ENCODE measurements at places on chromosomes 6 and 20.

DNA sequence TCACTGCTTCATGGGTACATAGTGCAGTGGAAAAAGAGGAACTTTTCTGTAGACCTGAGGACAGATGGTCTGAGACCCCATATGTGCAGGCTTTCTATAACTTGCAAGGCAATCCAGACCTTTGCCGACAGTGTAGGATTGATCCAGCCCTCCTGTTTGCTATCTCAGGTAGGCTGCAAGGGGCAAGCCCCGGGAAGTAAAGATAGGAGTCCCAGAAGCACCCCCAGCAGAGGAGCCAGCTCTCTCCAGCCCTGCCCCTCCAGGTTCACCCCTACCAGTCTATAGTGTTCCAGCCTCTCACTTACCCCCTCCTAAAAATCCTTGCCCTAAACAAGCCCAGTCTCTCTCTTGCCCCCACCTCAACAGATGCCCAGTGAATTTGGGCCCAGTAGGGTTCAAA is 96.2 kb downstream of the FAXC start:
- no peak for DNase-seq

DNA sequence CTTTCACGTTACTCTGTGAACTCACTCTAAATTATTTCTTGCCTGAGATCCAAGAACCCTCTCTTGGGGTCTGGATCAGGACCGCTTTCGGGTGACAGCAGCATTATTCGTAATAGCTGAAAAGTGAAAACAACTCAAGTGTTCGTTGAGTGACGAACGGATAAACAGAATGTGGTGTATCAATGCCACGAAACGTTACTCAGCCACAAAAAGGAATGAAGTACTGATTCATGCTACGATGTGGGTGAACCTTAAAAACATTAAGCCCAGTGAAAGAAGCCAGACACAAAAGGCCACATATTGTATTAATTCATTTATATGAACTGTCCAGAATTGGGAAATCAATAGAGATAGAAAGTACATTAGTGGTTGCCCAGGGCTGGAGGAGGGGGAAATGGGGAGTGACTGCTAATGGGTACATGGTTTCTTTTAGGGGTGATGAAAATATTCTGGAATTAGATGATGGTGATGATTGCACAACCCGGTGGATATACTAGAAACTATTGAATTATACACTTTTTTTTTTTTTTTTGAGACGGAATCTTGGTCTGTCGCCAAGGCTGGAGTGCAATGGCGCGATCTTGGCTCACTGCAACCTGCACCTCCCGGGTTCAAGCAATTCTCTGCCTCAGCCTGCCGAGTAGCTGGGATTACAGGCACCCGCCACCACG is 8.4 kb downstream of the PTGIS start:
- no peak for DNase-seq

- no peak for DNase-seq
Measured at GRCh38 chr6:91716361-91716760, 1129.5 kb upstream of the MAP3K7 start.

GRCh38 chr6:24694198-24694597 is 24.8 kb downstream of the C6orf62 start:
- no peak for DNase-seq

- no peak for DNase-seq
Measured at GRCh38 chr20:46330831-46331371, 22.6 kb upstream of the CDH22 start.

- peak; percentile 31 for DNase-seq
Measured at GRCh38 chr6:154448448-154449096, 61.9 kb downstream of the CNKSR3 start.

DNA sequence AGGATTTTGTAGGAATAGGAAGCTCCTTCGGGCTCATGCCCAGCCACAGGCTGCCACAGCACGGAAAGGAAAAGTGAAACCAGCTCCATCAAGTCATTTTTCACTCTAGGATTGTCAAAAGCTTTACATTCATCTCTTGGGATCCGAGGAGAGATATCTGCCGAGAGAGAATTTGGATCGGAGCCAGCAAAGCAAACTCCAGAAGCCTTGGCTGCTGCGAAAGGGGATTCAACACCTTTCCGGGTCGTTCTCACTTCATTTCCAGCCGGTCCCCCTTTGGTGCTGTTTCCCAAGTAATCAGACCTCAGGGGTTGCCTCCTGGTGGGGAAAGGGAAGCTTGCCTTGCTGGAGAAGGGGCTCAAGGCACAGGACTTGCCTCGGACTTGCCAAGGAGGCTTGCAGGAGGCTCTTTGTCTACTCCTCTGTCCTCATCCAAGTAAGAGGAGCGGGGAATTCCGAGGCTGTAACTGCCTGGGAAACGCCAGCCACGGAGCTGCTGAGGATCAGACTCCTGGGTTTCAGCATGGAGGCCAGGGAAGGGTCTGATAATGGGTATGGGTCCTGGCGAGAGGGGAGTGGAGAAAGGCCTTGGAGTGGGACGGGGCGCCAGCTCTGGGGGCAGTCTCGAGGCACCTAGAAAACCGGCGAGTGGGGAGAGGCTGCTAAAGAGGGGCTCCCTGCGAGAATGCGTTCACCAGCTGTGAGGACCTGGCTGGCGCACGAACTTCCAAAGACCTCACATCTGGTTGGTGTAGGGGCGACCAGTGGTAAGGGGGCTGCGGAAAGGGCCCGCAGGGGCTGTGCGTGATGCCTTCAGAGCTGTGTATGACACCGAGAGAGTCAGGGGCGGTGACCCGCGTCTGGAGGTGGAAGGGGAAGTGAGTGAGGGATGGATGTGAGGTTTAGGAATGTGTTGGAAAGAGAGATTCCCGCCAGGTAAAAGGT is 702 bp downstream of the ETV7 start:
- DNase-seq: no peak

DNA sequence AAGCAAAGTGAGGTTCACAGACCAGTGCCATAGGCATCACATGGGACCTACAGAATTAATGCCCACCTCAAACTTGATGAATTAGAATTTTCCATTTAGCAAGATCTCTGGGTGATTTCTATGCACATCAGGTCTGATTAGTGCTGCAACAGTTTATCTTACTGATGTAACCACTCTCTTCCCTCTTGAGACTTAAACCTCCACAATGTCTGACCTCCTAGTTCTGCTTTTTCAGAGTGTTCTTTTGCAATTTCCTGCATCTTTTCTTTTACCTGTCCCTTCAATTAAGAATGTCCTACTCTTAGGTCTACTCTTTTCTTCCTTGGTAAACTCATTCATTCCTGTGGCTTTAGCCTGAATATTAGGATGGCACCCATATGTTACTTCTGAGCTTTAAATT is 615.3 kb downstream of the TFAP2A start:
- DNase-seq: no peak

DNA sequence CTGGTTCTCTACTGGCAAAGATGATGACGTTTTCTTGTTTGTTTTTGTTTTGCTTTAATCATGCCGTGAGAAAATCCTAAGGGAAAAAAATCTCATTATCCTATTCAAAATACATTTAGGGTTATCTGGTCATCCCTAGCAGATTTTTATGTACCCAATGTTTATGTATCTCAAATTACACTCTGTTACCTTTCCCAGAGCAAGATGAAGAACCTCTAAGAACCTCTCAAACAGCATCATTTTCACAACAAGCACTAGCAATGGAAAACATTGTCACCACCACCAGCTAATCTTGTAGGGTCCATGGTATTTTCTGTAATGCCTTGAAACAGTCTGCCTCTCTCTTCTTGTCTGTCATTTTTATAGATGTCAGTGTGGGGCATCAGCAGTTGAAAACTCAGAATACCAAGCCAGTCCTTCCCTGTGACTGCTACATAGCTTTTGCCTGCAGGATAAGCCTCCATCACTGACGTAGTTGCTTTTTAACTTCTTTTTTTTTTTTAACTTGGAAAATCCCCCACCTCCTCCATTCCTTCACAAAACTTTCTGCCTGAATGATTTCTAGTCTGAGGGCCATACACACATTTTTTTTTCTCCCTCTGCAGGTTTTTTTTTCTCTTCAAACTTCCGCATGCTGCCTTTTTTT is 2.4 kb upstream of the SNAP25 start:
- DNase-seq: no peak

- no peak for DNase-seq
Measured at GRCh38 chr6:7175462-7175861, 67.7 kb downstream of the RREB1 start.

DNA sequence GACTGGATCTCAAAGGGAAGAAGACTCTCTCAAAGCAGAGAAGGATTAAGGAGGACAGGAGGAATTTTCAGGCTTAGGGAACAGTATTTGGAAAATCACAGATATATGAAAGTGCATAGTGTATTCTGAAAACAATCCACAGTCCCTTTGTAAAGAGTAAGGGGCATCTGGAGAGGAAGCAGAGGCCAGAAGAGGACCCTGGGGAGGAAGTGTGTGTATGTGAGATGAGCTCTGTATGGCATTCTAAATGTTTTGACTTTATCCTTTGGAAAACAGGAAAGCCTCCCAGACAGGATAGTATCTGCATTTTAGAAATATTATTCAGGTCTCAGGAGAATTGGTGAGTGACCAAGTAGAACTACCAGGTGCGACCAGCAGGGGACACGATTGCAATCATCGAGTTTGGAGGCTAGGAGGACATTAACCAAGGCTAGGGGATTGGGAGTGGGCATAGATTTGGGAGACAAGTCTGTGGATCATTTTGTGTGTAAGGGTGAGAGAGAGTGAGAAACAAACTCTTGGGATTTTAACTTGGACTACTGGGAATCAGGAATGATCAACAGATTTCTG is 38.3 kb upstream of the FAM184A start:
- DNase-seq: no peak

DNA sequence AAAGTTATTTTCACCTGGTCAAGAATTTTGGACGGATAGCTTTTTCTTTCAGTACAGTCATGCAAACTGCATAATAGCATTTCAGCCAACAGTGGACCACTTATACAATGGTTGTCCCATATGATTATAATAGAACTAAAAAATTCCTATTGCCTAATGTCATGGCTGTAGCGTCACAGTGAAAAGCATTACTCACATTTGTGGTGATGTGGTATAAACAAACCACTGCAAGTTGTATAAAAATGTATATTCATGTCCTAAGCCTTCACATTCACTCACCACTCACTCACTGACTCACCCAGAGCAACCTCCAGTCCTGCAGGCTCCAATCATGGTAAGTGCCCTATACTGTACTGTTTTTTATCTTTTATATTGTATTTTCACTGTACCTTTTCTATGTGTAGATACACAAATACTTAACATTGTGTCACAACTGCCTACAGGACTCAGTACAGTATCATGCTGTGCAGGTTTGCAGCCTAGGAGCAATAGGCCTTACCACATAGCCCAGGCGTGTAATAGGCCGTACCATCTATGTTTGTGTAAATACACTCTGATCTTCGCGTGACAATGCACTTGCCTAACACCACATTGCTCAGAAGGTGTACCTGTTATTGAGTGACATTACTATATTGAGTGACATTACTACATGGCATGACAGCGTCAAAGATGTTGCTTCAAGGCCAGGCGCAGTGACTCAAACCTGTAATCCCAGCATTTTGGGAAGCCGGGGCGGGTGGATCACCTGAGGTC is 17.9 kb downstream of the ABHD12 start:
- no peak for DNase-seq

GRCh38 chr6:37171970-37172812 is 2.2 kb downstream of the PIM1 start:
- peak; percentile 80 for DNase-seq

DNA sequence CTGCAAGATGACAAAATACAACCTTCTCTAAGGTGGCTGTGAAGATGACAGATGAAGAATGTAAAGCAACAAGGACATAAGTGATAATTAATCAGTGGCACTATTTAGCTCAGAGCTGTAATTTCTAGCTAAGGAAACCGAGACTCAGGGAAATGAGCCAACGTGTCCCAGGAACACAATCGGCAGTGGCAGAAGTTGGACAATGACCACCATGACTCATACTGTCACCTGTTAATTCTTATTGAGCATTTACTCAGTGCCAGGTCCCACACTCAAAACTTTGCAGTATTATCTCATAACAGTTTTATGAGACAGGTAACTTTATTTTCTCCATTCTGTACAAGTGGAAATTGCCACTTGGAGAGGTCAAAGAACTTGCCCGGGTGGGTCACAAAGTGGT is 55.8 kb downstream of the LAMA4 start:
- no peak for DNase-seq

- DNase-seq: no peak
Measured at GRCh38 chr20:64083804-64084684, at the start of gene LKAAEAR1. Gene LKAAEAR1 (minus strand): TSS chr20:64084398. CDS start chr20:64084219, 179 bp downstream.

DNA sequence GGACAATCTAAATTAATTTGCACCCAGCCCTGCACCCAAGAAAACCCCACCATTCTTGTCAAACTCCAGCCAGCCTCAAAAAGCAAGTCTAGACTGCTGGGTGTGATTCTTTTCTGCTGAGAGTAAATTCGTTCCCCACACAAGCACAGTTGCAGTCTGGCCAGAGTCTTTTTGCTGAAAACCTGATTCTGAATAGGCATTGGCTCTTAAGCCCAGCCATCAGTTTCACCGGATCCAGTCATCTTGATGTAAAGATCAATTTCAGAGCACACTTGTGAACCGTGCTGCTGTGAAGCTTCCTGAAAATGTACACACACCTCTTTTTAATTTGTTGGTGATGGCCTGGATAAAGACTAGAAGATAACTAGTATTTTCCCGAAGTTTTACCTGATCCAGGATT is 159.4 kb upstream of the GGTLC1 start:
- DNase-seq: no peak

- DNase-seq: no peak
Measured at GRCh38 chr20:47785311-47785853, at the start of gene SULF2. Gene SULF2 (minus strand): TSS chr20:47785481. CDS start chr20:47757363, 28,118 bp downstream.

GRCh38 chr20:36180323-36180722 is 25.8 kb downstream of the EPB41L1 start:
- DNase-seq: no peak

DNA sequence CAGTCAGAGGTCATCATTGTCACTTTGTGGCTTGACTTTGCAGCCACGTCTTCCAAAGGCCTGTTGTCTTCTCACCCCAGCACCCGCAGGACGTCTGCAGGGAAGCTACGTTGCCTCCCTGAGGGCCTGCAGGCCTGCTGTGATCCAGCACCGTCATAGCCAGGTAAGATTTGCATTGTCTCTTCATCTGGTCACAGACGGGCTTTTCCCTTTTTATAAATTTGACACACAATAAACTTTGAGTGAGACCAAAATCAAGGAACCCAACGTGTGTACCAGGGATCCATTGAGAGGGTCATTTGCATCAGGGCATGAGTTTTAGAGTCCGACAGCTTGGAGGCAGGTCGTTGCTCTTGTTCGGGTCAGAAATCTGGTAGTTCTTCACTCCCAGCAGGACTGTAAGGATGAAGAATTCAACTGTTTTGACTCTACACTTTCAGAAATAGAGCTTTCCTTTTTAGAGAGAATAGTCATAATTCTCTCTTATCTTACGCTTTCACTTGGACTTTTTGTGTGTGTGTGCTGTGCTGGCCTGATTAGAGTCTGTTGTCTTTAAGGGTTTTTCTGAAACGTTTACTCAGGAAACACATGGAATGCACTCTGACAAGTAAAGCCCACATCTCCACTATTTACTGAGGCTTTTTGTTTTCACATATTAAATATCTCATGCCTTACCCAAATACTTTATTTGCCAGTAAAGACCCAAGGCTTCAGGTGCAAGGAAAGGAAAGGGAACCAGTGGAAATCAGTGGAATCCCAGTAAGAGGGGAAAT is 177.2 kb upstream of the TAB2 start:
- no peak for DNase-seq

- no peak for DNase-seq
Measured at GRCh38 chr6:4920914-4921410, 82.9 kb downstream of the RPP40 start.

GRCh38 chr6:125918681-125919566 is 37.6 kb upstream of the HINT3 start:
- DNase-seq: peak; percentile 35
